ENCODE measurements at places on chromosomes 6 and 20. TPM values are rescaled to one million over a fixed set of nuclear protein-coding genes. Genes with fewer than 3 reads are reported as not detected.

CTAGE9 gene
- 6.3 TPM for total RNA-seq

GCNT2 gene
- total RNA-seq, result 6.0 TPM

LPA gene
- total RNA-seq, result 0.24 TPM

BPIFB1 gene
- 1.4 TPM for total RNA-seq

GSTA3 gene
- not detected for total RNA-seq

GSTA2 gene
- 3.4 TPM for total RNA-seq

GSTA1 gene
- not detected for total RNA-seq

- no peak for DNase-seq
These were observed 1152.3 kb upstream of the GJE1 start for GRCh38 chr6:140980265-140980887.

DNA sequence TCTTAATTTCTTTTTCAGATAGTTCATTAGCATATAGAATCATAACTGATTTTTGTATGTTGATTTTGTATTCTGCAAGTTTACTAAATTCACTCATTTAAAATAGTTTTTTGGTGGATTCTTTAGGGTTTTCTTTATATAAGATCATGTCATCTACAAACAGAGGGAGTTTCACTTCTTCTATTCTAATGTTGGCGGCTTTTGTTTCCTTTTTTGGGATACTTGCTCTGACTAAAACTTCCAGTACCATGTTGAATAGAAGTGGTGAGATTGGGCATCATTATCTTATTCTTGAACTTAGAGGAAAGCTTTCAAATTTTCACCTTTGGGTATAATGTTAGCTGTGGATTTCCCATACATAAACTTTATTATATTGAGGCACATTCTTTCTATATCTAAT lies 296.9 kb downstream of the BCKDHB start:
- DNase-seq, result no peak

- DNase-seq, result no peak
These were observed 86.2 kb upstream of the PTPRK start for GRCh38 chr6:128606611-128607010.

DNA sequence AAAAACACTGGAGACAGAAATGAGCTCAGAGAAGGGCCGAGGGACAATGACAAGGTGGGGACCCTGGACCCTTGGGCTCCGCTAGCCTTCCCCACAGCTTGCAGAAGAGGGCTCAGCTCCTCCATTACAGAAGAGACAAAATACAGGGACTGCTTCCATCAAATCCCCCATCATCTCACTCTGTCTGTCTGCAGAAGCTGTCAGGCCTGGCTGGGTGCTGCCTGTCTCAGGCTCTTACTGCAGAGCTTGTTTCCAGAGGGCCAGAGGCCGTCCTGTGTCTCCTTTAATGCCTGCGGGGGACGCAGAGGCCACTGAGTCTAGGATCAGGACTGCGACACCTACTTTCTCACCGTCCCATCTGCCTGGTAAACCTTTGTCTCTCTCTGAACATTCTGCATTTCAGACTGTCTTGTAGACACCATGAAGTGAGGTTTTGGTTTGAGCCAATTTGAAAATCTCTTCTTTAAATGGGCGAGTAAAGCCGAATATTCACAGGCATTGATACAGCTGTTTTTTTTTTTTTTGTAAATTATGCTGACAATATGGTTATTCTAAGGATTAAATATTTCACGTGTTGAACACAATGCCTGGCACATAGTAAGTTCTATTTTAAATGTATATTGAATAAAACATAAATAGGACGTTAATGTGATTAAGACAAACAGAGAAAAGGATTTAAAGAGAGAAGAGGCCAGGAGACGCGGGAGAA lies 28.3 kb downstream of the RNASET2 start:
- DNase-seq, result no peak

- DNase-seq, result no peak
These were observed 311.8 kb downstream of the CD83 start for GRCh38 chr6:14429396-14429795.

- DNase-seq, result no peak
These were observed 55.8 kb downstream of the UBE2V1 start for GRCh38 chr20:50056951-50057713.

DNA sequence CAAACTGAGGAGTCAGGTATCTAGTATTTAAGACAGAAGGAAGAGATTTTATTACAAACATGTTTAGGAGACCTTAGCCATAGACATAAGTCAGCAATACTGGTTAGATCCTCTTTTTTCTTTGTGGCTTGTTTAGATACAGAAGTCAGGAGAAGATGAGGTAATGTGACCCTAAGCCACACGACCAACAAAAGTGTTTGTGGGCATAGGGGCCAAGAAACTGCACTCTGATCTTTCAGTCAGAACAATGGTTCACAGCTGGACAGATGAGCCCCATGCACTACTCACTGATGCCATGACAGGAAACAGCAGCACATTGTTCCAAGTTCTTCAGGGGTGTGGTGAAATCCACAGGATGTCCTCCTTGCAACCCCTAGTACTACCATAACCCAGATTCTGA lies 238.5 kb upstream of the RAB32 start:
- DNase-seq, result peak; percentile 18

GRCh38 chr6:52517502-52518278 lies 59.2 kb downstream of the TRAM2 start:
- peak; percentile 96 for DNase-seq

GRCh38 chr6:159919011-159919511 lies 28.3 kb downstream of the MAS1 start:
- DNase-seq, result peak; percentile 14

DNA sequence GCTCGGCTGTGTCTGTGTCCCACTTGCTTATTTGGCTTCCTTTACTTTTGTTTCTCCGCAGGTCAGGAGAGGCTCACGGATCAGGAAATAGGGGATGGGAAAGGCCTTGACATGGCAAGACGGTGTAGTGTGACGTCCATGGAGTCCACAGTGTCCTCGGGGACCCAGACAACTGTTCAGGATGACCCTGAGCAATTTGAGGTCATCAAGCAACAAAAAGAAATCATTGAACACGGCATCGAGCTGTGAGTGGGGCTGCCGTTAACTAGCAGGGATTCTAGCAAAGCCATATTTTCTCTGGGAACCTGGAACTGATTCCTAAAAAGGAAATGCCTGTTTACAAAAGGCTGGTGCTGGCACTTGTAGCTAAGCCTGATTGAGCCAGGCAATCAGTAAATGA lies 54.4 kb downstream of the ARFGEF2 start:
- no peak for DNase-seq

- DNase-seq, result peak; percentile 79
These were observed 436.6 kb downstream of the PRKN start for GRCh38 chr6:162290846-162291465.

DNA sequence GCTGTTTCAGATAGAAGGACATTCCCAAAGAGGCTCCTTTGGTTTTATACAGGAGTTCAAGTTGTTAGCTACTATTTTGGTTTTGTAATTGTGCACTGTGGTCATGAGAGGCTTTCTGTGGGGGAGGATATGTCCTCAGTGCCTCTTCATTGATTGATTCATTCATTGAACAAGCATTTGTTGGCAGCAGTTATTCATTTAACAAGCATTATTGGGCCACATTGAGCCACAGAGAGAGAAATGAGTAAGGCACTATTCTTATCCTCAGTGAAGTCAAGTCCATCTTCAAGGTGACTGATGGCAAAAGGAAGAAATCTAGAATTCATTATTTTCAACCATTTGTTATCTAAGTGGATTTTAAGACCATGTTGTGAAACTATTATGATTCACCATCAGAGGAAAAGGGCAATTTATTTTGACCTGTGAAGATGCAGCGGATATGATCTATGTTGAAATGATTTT lies 697.2 kb upstream of the CITED2 start:
- DNase-seq, result no peak

DNA sequence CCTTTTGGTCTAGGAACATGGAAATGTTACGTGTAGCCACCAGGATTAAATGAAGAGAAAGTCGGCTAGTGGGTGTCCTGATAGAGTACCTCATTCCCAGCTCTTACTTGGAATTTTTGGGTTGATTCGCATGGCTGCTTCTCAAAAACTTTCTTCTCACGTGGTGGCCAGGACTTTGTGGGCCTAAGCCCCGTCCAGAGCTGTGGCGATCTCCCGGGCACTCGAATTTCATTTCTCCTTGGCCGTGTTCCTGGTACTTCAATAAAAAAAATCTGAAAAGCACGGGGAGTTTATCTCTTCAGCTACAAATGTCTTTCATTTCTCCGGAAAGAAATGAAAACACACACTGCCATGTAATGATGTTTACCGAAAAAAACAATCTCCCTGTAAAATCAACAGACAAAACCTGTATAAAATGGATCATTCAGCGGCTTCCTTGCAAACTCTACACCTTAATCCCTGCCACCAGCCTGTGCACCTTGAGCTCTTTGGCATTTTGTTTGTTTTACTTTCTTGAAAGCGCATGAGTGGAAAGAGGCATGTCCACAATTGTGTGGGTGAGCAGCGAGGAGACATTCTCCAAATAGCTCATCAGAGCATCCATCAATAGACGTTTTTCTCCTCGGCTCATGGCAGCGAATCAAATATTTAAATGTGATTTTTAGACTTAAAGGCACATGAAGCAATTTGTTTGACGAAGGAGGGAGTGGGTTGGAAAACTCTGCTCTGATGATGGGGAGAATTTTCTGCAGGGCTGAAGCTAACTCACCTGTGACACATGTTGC lies 173.1 kb downstream of the TFAP2C start:
- DNase-seq, result no peak

- no peak for DNase-seq
These were observed 62.0 kb upstream of the SNAP91 start for GRCh38 chr6:83770910-83771309.
